Osteocyte (in vitro differentiated cells): ENCODE measurements at places on chromosomes 6 and 20.

DNA sequence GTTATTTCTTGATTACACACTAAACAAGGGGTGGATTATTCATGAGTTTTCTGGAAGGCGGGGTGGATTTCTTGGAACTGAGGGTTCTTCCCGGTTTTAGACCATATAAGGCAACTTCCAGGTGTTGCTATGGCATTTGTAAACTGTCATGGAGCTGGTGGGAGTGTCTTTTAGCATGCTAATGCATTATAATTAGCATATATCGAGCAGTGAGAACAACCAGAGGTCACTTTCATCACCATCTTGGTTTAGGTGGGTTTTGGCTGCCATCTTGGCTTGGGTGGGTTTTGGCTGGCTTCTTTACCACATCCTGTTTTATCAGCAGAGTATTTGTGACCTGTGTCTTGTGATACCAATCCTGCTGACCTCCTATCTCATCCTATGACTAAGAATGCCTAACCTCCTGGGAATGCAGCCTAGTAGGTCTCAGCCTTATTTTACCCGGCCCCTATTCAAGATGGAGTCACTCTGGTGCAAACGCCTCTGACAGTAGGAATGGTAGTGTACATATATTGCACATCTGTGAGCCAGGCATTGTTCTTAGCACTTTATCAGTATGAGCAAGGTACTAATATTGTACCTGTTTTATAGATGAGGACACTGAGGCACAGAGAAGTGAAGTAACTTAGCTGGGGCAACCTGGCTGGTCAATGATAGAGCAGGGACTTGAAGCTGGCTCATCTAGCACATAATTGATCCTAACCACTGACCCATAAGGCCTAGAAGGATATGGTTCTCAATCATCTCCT lies 203.7 kb downstream of the NFATC2 start:
- DNase-seq, result no peak

DNA sequence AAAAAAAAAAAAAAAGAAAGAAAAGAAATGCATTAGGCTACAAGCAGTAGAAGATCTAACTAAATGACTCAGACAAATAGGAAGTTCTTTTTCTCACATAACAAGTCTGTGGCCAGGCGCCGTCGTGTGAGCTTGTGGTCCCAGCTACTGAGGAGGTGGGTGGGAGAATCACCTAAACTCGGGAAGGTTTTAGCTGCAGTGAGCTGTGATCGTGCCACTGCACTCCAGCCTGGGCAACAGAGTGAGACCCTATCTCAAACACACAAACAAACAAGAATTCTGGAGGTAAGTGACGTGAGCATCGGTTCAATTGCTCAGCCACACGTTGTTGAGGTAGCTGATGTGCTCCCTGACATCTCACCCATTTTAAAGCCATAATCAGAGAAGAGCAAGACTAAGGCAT lies 37.9 kb upstream of the SLC23A2 start:
- DNase-seq, result no peak

DNA sequence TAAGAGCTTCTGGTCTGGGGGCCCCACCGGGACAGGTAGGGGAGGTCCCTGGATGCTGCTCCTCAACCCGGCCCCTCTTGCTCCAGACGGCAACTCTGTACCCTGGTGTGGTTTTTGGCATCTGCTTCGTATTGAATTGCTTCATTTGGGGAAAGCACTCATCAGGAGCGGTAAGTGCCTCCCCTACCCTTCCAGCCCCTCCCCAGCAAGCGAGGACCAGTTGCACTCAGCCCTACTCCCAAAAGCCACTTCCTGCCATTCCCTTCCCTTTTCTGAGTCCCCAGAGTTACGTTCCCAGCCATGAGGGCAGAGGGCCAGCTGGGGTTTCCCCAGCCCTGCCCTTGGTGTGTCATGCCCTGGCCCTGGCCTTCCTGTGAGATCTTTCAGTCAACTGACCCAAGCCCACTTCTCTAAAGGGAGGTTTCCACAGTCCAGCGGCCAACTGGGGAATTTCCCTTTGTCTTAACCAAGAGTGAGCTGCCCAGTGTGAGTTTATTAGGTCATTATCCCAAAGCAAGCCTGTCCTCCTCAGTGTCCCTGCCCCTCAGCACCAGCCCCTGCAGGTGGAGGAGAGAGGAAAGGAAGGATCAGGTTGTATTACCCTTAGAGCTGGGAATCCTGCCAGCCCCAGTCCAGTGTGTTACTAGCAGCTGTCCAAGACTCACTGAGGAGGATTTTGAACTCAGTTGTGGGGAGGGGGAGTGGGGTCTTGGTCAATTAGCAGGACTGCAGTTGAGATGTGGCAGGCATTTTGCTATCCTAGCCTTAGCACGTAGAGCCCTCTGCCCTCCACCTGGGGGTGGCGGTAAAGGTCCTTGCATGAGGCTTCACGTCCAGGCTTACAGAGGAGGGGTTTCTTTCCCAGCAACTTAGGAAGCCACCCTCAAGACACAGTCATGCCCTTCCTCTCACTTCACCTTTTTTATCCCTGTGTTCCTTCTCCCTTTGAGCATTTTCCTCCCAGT lies 45.8 kb downstream of the TM9SF4 start:
- no peak for DNase-seq

GRCh38 chr6:119647309-119647708 lies 297.7 kb upstream of the MAN1A1 start:
- no peak for DNase-seq

DNA sequence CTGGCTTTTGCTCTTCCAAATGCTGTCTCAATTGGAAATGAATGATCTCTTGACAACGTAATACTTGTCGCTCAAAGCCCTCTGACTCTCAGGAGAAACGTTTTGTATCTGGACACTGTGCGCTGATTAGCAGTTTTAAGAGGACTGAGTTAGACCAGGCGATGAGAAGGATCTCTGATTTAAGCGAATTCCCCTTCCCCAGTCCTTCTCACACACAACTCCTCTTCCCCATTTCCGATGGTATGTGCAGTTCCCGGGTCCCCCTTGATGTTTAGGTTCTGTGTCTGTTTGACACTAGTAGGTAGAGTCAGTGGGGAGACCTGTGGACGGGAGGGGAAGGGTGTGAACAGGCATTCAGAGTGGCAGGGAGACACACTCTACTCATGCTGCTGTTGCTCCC lies 2.5 kb downstream of the ZDHHC14 start:
- no peak for DNase-seq

DNA sequence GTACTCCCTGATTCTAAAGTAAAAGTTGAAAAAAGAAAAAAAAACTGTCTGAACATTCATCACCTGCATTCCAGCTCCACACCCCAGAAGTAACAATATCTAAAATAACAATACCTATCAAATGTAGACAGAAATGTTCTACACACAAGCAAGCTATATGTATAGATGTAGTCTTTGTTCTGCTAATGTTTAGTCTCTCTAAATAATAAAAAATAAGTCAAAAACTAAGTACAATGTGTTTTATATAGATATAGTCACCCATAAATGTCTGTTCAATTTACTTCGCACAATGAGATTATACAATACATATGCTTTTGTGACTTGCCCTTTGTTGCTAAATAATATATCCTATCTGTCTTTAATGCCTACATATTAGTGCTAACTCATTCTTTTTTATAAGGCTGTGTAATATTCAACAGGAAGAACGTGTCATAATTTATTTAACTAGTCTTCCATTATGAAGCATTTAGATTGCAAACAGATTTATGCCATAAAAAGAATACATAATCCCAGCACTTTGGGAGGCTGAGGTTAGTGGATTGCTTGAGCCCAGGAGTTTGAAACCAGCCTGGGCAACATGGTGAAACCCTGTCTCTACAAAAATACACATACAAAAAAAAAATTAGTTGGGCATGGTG lies 216.2 kb upstream of the ZNF217 start:
- no peak for DNase-seq

DNA sequence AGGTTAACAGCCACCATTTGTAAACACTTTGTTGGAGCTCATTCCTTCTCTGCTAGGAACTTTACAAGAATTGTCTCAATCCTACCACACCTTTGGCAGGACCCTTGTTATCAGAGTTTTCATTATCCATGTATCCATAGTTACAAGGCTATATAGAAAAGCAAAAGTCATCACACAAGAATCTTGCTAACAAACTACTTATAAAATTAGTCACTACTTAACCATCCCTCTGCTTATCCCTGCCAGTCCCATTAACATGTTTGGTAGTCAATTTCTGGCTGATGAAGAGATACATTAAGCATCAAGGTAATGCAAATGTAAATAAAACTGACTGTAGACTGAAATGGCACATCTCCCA lies 10.4 kb downstream of the ZSWIM3 start:
- no peak for DNase-seq

GRCh38 chr6:98641949-98642719 lies 192.2 kb upstream of the POU3F2 start:
- no peak for DNase-seq

DNA sequence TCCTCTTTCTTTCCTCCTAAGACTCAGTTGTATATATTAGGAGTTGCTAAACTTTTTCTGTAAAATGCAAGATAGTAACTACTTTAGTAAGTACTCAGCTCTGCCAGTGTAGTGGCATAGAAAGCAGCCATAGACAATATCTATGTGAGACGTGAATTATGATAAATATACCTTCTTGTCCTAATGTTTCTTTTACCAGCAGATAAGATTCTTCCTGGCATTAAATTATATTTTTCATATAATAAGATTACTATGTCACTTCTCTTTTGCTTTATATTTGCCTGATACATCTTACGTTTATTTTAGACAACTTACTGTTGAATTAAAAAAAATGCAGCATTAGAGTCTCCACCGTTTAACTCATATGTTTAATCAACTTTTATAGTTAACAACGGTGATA lies 51.7 kb downstream of the HDGFL1 start:
- no peak for DNase-seq

DNA sequence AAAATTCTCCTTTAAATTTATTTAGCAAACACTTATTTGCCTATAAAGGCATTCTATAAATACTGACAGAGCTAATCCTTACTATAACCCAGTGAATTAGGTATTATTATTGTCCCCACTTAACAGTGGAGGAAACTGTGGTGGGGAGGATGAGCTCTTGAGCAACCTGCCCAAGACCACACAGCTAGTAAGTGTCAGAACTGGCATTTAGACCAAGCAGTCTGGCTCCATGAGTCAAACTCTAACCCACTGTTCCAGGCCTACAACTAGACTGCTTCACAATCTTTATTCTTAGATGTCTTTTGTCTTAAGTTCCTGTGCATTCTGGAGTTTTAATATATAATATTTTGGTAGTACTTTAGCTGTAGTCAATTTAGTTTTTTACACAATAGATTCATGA lies 530.8 kb downstream of the BCKDHB start:
- no peak for DNase-seq

DNA sequence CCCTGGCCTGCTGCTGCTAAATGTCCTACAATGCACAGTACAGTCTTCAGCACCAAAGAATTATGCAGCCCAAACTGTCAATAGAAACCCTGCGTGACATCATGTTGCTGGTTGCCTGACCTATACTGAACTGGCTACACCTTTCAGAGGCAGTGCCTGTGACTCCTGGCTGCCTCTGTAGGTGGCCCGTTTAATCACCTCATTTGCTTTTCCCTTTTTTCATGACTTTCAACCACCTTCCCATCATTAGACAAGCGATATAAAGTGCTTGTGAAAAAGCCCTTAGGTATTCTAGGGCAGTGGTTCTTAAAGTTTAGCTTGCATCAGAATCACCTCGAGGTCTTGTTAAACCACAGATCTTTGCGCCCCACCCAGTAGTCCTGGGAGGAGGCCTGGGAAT lies 33.0 kb upstream of the RIPOR2 start:
- DNase-seq, result no peak
